ENCODE measurements at places on chromosomes 2 and 18. TPM values are rescaled to one million over a fixed set of nuclear protein-coding genes. Genes with fewer than 3 reads are reported as not detected.

DNA sequence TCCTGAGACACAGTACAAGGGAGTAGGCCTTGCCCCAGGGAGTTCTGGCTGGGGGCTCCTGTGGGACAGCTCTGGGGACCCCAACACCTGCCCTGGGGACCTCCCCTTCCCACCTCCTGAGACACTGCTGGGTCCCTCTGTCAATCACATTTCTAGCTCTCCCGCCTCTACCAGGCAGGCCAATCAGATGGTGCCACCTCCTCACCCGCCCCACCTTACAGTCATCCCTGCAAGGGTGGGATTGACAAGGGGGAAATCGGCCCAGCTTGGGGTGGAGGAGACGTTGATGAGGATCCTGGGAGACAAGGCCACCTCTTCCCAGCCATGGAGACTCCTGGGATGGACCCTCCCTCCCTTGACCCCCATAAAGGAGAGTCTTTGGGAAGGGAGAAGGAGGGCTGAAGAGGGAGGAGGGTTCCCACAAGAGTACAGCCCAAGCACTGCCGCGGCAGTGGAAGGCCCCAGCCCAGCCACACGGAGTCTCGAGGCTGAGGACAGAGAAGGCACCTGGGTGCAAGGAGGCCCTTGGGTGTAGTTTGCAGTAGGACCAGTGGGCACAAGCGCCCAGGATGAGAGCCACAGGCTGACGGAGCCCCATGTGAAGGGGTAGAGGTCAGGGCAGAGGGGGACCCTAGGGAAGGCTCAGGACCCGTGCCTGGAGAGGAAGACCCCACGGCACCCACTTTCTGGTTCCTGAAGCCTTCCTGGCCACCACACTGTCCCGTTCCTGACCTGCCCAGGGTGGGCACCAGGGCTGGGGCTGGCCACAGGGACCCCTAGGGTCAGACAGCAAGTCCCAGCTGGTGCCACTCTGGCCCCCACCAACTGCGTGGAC is 109.9 kb upstream of the OTOS start:
- DNase-seq = no peak

DNA sequence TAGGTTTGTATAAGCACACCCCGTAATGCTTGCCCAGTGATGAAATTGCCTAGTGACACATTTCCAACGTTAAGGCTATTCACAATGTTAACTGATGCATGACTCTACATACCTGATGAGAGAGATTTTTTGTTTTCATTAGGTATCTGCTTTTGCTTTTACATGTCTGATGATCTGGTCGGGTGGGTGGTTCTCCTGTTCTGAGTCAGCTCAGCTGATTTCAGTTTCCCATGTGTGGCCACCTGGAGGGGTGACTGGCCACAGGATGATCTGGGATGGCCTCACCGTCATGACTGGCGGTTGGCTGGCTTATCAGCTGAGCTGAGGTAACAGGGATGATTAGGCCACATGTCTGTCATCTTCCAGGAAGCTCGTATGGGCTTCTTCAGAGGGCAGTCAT is 33.8 kb upstream of the ACYP2 start:
- no peak for DNase-seq

DNA sequence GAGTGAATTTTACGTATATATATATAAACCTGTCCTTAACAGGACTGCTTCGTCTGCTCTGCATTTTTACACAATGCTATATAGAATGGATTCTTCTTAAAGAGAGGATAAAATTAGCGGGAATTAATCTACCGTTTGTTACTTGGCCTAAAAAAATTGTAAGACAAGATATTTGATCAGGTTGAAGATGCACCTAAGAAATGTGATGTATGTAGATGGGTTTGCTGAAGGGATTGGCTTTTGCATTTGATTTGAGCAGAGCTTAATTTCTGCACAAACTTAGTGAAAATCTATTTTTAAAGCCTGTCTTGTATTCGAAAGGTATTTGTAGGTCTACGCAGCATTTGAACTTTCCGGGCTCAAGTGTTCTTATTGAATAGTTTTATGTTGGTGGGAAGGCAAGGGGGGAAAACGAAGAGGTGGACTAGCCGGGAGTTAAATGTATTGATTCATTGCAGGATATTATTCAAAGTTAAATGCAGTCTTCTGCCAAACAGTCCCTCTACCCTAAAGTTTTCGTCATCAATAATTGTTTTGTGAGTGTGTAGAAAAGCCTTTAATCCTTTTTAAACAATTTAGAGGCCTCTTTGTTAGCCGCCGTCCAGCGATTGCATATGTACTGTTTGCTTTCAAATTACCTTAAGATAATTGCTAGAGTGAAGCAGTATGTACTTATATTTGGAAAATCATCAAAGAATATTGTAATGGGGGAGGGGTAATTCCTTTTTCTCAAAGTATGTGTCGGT is 1.2 kb downstream of the PPP1CB start:
- DNase-seq = no peak

GRCh38 chr2:172100935-172101820 is 1.5 kb downstream of the DLX2 start:
- no peak for DNase-seq

DNA sequence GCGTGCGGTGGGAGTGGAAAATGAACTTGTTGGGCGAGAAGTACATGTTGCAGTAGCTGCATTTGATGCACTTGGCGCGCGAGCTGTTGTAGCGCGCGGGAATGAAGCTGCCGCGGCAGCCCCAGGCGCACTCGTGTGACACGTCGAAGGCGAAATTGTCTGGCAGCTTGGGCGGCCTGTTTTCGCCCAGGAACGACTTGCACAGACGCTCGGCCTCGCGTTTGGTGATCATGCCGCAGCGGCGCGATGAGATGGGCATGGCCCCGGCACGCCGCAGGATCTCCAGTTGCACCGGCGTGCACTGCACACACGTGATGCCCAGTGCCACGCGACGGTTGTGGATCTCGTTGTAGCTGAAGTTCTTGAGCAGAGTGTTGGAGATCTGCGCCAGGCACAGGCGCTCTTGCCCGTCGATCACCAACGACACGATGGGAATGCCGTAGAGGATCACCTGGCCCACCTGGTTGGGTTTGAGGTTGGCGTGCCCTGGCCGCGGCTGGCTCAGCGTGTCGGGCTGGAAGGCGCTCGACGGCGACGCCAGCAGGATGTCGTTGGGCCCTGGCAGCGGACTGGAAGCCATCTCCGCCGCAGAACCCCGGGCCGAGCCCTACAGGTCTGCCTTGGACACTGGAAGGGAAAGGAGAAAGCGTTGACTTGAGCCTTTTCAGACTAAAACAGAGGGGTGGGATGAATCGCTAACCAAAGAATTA is 2.7 kb downstream of the SKOR2 start:
- DNase-seq = no peak

GRCh38 chr2:80057956-80058355 is 246.6 kb downstream of the LRRTM1 start:
- DNase-seq = no peak

GRCh38 chr2:189542145-189542882 is 38.3 kb downstream of the SLC40A1 start:
- peak; percentile 68 for DNase-seq

- DNase-seq = peak; percentile 85
These were observed 18.3 kb upstream of the SLC35F6 start for GRCh38 chr2:26745609-26746327.

DNA sequence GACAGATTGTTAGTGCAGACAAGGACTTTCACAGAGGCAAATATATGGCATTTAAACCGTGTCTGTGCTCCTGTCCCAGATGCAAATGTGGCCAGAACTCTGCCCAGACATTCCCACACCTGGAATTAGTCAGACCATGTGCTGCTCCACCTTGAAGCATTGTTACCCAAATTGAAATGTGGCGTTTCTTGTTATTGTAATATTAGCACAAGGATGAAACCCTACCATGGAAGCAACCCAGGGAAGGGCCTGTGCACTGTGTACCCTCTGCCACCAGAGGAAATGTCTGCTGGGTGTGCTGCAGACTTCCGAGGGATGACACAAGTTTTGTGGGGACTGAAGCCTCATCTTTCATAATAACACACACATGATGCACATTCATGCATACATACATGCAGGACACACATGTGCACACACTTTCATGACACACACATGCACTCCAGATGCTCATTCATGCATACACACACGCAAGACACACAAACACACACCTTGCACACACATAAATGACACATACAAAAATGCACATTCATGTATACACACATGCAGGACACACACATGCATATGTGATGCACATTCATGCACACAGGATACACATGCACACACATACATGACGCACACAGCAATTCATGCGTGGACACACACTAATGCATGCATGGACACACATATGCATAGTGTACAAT is 133.2 kb upstream of the SNTG2 start:
- no peak for DNase-seq

GRCh38 chr2:187263675-187264560 is 184.1 kb downstream of the CALCRL start:
- no peak for DNase-seq

GRCh38 chr2:238456970-238457926 is 30.5 kb downstream of the ASB1 start:
- no peak for DNase-seq

DNA sequence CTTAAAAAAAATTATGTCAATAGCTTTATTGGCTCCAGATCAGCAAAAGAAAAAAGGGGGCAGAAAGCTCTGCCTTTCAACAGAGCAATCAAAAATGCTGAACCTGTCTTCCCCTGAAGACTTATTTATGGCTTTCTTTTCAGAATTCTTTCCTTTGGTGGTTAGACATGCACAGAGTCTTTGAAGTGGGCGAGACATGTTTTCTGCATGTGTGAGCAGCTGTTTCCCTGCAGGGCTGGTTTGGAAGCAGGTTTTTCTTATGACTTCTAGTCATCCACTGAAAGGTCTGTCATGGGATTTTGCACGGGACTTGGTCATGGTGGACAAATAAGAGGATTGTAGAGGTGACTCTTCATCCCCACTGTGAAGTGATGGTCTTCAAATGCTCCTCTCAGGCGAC is 160.3 kb downstream of the VAPA start:
- no peak for DNase-seq

GRCh38 chr2:32360416-32360815 is 3.6 kb downstream of the BIRC6 start:
- no peak for DNase-seq

DNA sequence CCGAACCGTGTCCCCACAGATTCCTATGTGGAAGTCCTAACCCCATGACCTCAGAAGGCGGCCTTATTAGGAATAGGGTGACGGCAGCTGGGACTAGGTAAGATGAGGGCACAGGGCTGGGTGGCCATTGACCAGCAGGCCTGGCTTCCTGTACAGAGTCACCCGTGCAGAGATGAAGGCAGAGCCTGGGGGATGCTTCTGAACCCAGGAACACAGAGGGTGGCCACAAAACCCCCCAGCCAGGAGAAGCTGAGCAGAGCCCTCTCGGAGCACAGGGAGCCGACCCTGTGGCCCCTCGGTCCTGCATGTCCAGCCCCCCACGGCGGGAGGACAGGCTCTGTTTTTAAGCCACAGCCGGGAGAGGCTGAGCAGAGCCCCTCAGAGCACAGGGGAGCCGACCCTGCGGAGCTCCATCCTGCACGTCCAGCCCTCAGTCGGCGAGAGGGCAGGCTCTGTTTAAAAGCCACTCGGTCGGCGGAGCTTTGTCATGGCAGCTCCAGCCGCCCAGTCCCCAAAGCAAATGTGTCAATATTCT is 2.7 kb downstream of the PDCD1 start:
- DNase-seq = no peak

DNA sequence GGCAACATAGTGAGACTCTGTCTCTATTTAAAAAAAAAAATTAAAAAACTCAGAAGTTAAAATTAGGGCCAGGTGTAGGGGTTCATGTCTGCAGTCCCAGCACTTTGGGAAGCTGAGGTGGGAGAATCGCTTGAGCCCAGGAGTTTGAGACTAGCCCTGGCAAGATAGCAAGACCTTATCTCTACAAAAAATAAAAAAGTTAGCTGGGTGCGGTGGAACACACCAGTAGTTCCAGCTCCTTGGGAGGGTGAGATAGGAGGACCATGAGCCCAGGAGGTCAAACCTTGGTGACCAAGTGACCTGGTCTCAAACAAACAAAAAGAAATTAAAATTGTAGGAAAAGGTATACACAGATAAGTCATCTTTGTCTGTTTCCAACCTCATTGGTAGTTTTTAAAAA is 11.3 kb downstream of the TTLL4 start:
- DNase-seq = no peak

GRCh38 chr2:99084256-99084655 is 57.3 kb upstream of the C2orf15 start:
- no peak for DNase-seq

DNA sequence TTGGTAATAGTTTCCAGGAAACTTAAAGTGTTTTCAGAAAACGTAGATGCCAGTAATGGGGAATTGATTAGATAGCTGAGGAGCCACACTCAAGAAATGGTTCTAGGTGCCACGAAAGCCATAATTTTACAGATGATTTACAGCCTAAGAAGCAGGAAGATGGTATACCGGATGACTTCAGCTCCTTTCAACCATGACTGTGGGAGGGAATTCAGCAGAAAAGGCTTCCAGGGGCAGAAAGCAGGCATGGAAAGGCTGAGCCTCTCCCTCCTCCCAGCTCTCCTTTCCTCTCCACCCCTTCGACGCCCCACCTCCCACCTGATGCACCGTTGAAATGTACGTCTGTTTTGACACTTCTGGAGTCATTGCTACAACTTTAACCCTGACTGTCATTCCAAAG is 68.6 kb upstream of the SMIM21 start:
- DNase-seq = no peak

DNA sequence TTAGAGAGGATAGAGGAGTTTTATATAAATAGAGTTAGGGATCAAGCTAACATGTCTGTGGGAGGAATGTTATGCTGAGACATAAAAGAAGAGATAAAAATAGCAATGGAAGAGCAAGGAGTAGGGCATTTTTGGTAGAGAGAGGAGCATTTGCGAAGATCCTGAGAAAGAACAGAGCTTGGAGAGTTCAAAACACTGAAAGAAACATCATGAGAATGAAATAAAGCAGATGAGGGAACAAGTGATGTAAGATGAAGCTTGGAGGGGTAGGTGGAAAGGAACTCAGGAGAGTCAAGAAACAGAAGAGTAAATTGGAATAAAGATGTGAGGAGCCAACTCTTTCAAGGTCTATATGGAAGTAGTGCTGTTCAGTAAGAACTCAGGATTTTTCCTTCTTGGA is 308.6 kb downstream of the PARD3B start:
- no peak for DNase-seq

The IL1RL1 gene
- total RNA-seq = 3.4 TPM

The TEKT4 gene
- 0.09 TPM for total RNA-seq

The RASGRP3 gene
- total RNA-seq = 21.0 TPM

The SPC25 gene
- 0.91 TPM for total RNA-seq

The AMER3 gene
- 0.18 TPM for total RNA-seq

The ETAA1 gene
- 14.6 TPM for total RNA-seq

The C2orf78 gene
- total RNA-seq = 0.91 TPM

The UGT1A10 gene
- not detected for total RNA-seq

The FBLN7 gene
- 4.0 TPM for total RNA-seq

The LDAH gene
- total RNA-seq = 6.6 TPM

The DYSF gene
- total RNA-seq = 9.4 TPM

The NGEF gene
- 2.0 TPM for total RNA-seq
